Stromal cell of bone marrow (primary cell): ENCODE measurements at places on chromosomes 2 and 18.
A peak's percentile ranks its signal among the peaks of the same experiment; 100 is the strongest.

GRCh38 chr2:63903003-63903402, 61.3 kb downstream of the UGP2 start:
- DNase-seq, result peak; percentile 6

DNA sequence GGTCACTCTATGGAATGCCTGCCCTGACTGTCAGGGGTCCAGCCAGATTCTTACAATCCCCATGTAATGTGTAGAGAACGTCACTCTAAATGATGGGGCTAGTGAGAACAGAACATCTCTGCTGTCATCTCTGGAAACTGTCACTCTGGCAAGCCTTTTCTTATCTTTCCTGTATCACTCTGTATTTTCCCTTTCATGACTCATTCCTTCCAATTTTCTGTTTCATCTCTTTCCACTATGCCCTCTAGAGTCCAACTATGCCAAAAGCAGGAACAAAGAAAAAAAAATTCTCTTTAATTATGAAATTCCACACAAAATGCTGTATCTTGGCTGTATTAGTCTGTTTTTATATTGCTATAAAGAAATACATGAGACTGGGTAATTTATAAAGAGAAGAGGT, 608.8 kb downstream of the ADCYAP1 start:
- no peak for DNase-seq

DNA sequence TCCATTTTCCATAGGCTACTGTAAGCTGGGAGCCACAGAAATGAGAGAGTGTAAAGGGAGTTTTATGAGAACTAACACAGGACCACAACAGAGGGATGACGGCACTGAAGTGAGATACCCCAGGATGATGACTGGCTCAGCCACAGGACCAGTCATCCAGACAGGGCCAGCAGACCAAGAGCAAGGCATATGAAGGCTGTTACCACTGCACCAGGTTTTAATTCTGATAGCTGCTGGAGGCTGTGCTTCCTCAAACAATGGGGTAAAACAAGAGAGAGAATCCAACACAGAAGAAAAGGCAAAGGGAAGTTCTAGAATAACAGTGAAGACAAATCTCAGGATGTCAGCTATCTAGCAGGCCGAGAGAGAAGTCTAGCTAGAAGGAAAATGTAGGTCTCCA, 94.9 kb downstream of the BCL2 start:
- no peak for DNase-seq

- no peak for DNase-seq
These were observed 501.8 kb upstream of the HS6ST1 start for GRCh38 chr2:128820452-128820851.

DNA sequence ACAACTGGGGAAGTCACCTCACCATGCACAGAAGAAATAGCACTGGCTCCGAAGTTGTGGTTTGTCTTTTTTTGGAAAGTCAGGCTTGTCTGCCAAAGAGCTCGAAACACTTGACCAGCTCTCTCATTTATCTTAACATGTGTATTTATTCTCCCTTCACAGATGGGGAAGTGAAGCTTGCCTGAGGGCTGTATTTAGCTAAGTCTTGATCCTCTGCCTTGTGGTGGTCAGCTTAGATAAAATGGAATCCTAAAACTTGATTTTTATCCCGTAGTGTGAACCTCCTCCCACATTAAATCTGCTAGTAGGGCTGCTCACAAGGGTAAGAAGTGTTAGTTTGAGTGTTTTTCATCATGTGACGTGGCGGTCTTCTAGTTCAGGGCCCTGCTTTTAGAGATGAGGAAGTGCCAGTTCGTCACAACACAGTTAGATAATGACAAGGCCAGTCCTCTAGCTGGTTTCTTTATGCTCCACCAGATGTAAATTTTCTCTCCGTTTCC, 89.7 kb downstream of the TMEM247 start:
- no peak for DNase-seq

- no peak for DNase-seq
These were observed 157.0 kb upstream of the NDUFV2 start for GRCh38 chr18:8945514-8945913.

DNA sequence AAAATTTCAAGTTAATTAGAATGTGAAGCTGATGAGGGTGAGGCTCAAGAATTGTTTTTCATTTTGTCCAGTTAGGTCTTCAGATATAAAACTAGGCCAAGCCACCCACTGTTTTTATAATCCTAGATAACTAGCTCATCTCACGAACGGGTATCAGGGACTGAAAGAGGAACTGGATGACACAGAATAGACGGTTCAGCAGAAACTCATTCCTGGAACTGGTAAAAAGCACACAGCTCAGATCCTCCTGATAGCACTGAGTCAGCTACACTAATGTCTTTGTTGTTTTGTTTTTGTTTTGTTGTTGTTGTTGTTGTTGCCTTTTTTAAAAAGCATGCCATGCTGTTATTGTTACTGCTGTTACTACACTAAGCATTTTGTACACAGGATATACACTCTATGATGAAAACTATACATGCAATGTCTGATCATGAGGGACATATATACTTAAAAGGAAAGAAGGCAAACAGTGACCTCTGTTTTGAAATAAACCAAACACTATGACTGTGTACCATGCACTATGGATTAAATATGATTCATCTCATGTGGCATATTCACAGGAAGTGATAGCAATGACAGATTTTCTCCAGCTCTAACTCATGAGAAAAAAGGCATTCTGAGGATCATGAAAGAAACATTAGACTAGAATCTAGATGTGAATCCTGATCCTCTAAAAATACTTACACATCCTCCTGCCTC, 437.6 kb downstream of the NCKAP5 start:
- peak; percentile 5 for DNase-seq

DNA sequence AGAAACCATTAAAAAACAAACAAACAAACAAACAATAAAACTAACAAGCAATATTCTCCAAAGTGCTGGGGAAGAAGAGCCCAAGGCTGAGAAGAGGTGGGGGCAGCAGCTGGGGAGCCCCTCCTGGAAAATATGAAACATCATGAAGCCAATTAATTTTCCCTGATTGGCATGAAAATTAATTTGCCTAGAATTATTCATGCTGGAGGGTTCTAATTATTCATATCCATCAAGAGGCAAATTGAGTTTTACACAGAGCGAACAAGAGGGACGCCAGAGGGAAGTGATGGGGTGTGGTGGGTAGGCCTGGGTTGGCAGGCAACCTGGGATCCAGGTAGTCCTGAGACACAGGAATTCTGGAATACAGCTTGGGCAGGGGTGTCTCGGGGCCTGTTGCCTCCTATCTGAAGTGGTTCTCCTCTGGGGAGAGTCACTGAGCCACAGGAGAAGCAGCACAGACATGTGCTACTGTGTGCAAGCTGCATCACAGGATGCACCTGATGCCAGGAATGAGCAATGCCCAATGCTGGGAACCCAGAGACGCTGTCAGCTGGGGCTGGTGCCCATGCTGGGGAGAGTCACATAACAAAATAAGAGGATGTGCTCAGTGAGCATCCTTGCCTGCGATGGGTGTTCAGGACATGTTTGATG, 100.5 kb downstream of the TEX51 start:
- no peak for DNase-seq

- no peak for DNase-seq
These were observed 24.9 kb downstream of the OSBPL6 start for GRCh38 chr2:178219247-178219646.

- no peak for DNase-seq
These were observed 151.1 kb upstream of the MEIS1 start for GRCh38 chr2:66283787-66284186.

GRCh38 chr2:74735564-74735963, 81.5 kb downstream of the SEMA4F start:
- DNase-seq, result no peak

GRCh38 chr18:74503137-74503536, 7.0 kb downstream of the CNDP2 start:
- no peak for DNase-seq

DNA sequence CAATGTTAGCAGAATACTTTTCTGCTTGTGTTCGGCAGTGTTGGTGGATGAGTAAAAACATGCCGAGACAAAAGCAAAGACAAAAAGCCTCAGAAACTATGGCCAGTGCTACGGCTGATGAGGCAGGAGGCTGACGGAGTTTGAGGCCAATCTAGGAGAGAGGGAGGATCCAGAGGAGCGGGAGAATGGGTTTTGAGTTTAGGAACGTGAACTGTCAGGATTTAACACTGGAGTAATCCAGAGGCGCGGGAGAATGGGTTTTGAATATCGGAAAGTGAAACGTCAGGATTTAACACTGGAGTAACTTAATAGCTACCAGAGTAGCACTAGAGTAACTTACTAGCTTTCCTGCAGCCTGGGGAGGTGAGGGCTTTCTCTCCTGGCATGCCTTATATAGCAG, 37.4 kb downstream of the LYPD6B start:
- DNase-seq, result peak; percentile 12

GRCh38 chr2:39595116-39595515, 70.6 kb upstream of the TMEM178A start:
- DNase-seq, result no peak
